ENCODE measurements at places on chromosomes 3 and 15.

DNA sequence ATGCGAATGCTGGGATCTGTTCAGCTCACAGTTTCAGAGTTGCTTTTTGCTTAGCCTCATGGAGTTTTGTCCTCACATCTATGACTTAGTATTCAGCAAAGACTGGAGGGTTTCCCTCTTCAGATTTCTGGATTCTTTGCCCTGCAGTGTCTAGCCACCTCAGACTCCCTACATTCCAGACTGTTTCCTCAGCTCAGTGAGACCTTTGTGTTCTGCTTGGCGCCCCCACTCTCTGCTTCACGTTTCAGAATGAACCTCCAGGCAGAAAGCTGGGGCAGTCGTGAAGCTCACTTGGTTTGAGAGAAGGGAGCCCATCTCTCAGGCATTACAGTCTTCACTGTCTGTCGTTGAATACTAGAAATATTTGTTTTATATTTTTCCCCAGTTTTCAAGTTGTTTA lies 118.1 kb downstream of the CACNA1D start:
- no peak for DNase-seq

DNA sequence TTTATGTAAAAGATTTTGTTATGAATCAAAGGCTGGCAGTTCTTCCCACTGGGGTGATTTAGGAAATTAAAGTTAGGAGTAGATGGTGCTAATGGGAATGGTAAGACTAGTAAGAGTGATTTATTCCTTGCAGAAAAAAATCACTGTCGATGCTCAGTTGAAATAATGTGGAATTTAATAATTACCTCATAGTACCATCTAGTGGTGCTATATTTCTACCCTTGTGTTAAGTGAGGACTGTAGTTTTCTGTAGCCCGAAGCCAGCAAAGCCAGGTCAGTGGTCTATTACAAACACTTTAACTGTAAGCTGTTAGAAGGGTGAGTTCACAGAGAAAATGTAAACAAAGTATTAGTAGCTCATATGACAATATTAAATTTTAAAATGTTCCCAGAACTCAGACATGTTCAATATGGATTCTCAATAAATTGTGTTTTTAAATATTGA lies 39.5 kb upstream of the GOLGA8J start:
- peak; percentile 50 for DNase-seq

DNA sequence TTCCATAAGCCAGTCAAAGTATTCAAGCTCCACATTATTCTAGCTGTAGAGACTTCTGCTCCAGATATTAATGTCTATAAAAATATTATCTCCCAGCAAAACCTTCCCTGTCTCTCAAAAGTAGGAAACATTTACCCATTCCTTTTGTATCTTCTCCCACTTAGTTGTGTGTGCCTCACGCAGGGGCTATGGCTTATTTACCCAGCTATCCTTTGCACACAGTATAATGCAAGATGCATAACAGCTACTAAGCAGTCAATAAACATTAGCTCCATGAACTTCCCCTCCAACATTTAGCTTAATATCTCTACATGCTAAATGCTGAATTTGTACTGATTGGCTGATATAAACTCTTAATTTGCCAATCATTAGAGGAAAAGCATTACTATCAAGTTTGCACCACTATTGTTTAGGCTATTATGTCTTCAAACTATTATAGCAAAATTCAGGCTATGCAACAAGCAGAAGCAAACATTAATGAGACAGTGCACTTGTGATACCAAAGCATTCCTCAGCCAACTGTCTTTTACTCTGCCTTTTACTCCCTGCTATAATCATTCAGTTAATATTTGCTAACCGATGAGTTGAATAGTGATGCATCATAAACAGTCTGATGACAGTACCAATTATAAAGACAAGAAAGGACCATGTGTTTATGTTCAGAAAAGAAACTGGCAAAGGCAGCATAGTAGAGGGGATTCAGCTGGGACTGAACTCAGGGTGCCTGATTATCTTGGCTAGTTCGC lies 81.2 kb downstream of the PLCH1 start:
- DNase-seq, result no peak

DNA sequence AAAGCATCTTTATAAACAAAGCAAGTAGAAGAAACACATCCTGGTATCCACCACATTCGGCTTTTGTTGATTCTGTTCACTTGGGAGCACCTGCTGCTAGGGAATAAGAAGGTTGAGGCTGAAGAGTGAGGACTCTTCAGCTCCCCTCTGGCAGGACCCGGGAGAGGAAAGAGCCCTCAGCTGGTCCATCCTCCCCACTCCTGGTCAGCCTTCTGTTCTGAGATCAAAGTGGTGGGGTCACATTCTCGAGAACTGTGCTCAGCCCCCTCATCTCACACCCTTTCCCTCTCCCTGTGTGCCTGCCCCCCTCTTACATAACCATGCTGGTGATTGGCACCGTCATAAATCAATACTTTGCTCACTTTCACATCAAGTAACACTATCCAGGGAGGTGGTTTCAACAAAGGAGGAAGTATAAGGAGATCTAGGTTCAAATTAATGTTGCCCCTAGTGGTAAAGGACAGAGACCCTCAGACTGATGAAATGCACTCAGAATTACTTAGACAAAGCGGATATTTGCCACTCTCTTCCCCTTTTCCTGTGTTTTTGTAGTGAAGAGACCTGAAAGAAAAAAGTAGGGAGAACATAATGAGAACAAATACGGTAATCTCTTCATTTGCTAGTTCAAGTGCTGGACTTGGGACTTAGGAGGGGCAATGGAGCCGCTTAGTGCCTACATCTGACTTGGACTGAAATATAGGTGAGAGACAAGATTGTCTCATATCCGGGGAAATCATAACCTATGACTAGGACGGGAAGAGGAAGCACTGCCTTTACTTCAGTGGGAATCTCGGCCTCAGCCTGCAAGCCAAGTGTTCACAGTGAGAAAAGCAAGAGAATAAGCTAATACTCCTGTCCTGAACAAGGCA lies at the start of gene NR1I2:
NR1I2 (plus strand) TSS at position 772 of the 869 bp plus-strand sequence.
- no peak for DNase-seq

GRCh38 chr3:13144163-13145023 lies 71.2 kb upstream of the IQSEC1 start:
- DNase-seq, result no peak

GRCh38 chr3:11592445-11593298 lies 51.0 kb downstream of the VGLL4 start:
- DNase-seq, result no peak

DNA sequence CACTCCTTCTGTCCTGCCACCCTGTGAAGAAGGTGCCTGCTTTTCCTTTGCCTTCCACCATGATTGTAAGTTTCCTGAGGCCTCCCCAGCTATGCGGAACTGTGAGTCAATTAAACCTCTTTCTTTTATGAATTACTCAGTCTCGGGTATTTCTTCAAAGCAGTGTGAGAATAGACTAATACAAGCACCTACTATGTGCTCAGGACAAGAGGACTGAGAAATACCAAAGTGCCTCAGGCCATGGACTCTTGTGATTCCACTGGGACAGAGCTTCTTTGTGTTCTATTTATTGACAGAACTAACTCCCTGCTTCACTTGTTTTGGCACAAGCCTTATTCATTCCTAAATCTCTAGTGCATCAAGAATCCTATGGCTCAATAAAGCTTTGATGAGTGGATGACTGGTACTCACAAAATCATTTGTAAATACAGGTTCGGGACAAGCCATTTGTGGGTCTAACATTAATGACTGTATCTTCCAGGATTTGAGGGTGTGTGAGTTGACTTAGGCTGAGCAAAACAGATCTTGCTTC lies 204.2 kb downstream of the PDCD6IP start:
- DNase-seq, result no peak

DNA sequence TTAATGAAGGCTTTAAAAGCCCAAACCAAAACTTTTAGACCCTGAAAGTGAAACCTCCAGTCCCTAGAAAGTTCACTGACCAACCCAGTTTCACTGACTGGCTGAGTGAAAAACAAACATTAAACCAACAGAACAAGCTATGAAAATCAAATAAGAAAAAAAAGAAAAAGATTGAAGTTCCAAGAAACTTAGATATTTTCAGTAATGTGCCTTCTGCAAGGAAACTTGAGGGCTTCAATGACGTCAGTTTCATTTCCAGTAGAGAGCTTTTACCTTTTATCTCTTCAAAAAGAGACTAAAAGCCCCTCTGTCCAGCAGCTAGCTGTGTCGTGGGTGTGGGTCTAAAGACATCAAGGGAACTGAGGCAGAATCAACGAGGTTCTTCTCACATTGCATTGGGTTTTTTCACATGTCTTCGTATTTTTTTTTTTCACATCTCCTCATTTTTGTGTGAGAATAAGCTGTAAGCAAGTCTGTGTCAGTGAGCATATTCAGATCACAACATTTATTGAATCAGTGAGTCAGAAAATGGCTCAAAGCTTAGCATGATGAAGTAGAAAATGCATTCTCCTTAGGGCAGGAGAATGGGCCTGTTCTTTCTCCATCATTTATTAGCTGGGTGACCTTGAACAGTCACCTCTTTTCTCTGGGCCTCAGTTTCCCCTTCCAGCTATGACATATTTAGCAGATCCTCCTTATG lies 54.8 kb upstream of the BCL6 start:
- DNase-seq, result no peak

DNA sequence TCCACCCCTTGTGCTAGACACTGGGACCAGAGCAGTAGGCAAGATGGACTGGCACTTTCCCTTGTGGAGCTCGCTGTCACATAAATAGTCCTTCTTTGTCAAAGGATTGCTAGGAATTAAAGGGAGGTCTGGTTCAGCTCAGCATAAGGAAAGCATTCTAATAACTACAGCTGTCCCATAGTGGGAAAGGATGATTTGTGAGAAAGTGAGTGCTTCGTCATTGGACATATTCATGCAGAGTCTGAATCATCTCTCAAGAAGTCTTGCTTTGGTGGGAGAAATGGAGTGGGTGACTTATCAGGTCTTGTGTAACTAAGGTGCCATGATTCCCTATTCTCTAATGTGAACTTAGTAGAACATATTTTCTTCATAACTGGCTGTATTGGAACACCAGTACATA lies 14.7 kb downstream of the PPARG start:
- DNase-seq, result no peak

DNA sequence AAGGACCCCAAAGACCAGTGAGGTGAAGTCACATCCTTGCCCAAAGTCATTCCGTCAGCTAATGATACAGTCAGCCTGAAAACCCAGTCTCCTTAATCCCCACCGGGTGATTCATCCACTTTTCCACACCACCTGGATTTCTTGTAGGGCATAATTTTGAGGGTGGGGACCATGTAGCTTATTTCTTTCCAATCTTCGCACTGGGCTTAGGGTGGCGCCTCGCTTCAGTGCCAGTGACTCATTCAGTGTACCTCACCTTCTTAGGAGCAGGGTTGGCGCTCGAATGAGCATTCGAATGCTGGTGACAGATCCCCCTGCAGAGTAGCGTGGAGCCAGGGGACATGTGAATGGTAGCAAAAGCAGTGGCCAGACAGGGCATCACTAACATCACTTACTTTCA lies 24.0 kb downstream of the BMF start:
- DNase-seq, result no peak

DNA sequence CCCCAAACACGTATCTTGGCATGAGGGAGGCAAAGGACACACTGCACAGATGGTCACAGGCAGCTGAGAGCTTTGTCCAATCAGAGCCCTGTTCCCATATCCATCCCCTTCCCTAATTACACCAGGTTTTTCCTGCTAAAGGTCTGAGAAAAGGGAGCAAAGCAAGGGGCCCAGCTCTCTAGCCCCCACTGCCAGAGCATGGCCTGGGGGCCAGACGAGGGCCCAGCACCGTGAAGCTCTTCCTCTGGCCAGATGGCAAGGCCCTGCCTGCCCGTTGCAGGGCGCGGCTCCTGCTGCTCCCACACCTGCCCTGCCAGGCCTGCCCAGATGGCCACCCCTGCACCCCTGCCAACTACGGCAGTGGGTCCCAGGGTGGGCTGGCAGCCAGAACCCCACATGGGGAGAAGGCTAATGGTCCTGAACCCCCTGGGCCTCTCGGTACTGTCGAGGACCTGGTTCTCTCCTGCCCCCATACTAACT lies 3.2 kb downstream of the SHF start:
- peak; percentile 8 for DNase-seq

DNA sequence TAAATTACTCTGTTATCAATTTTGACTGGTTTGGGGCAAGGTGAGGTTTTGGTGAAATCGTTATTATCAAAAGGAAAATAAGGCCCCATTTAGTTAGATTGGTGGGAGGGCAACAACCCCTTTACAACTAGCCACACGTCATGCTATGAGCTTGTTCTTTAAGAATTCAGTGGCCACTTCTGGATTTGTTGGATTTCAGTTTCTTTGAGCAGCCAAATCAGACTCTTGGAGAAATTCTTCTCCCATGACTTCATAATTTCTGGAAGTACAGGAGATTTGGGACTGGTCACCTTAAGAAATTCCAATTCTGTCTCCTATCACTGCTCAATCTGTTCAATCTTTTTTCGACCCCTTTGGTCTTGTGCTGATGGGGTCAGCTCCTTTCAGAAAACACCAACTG lies 14.8 kb upstream of the WNT5A start:
- DNase-seq, result no peak

Data from frontal cortex (tissue), 4 donors.